ENCODE measurements at places on chromosomes 7 and 10. TPM values are rescaled to one million over a fixed set of nuclear protein-coding genes. Genes with fewer than 3 reads are reported as not detected.

The ERVW-1 gene
- not detected for total RNA-seq

The GLCCI1 gene
- total RNA-seq, result 1.2 TPM

The SLIT1 gene
- 0.03 TPM for total RNA-seq

The TACC2 gene
- 91.1 TPM for total RNA-seq

The PDK4 gene
- total RNA-seq, result 5.0 TPM

The PRSS37 gene
- not detected for total RNA-seq

The SLC26A3 gene
- not detected for total RNA-seq

The FAM131B gene
- 0.36 TPM for total RNA-seq

The EBLN1 gene
- total RNA-seq, result 0.19 TPM

The RELN gene
- total RNA-seq, result 0.03 TPM

The PILRA gene
- total RNA-seq, result 3.4 TPM

The CPA1 gene
- total RNA-seq, result not detected

The ATOH7 gene
- 0.19 TPM for total RNA-seq

The TBX20 gene
- 3.2 TPM for total RNA-seq

The CDHR3 gene
- total RNA-seq, result 5.2 TPM

The ATRNL1 gene
- total RNA-seq, result 0.25 TPM

The CYP2C18 gene
- total RNA-seq, result 0.08 TPM

The IRF5 gene
- total RNA-seq, result 12.8 TPM

The OIT3 gene
- not detected for total RNA-seq

The EPHA1 gene
- not detected for total RNA-seq

The SPAM1 gene
- not detected for total RNA-seq

The GBX1 gene
- not detected for total RNA-seq

The TMEM229A gene
- total RNA-seq, result not detected

The SFTPA1 gene
- total RNA-seq, result not detected

The ACBD7 gene
- total RNA-seq, result 0.85 TPM

The RNF32 gene
- 1.2 TPM for total RNA-seq

The FOXI2 gene
- not detected for total RNA-seq

The ANLN gene
- total RNA-seq, result 72.1 TPM

The KCNIP2 gene
- total RNA-seq, result 1.1 TPM

The CCNY gene
- total RNA-seq, result 44.4 TPM

Measured in A549 treated with DMSO at 1 μM for 4 hours (cell line).